ENCODE measurements at places on chromosomes 6 and 20.

DNA sequence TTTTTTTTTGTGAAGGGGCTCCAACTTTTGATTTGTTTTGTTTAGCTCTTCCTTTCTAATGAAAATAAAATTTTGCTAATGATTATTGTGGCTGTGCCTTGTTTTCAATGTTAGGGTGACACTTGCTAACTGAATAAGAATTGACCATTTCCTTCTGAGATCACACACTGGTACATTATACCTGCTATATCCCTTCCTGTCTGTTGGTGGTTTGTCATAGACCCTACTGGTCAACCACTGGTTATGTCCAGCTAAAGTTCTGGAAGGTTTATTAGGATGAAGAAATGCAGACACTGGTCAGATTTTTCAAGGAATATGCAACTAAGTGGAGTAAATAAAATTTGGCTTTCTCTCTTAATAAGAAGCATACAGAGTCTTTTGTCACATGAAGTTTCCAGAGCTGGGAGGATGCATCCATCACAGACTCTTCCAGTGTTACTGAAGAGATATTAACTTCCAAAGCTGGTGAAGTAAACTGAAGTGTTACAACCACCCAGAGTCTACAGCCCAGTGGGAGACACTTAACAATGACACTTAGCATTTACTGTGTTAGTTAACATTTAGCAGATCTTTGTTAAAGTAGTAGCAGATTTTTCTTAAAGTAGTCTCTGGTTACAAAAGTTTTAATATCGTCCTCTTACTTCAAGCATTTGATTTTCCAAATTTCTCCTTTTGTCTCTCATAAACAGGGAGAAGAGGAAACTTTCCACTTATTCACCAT is 19.7 kb upstream of the CALHM5 start:
- DNase-seq = no peak

DNA sequence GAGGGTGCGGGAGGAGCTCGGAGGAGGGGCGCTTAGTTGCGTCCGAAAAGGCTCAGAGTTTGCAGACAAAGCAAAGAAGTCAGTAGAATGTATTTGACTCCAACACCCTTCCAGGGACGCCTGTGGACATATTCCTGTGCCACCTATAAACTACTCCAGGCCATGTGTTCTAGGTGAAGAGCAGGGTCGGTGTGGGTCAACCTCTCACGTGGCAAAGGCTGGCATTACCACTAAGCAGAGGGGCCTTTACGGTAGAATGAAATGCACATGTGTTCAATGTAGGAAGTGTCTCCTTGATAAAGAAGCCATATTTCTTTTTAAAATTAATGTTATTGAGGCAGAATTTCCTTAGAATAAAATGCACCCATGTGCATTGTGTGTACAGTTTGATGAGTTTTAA is 15.4 kb downstream of the SIRT5 start:
- no peak for DNase-seq

GRCh38 chr20:4016340-4017050 is 1.1 kb upstream of the RNF24 start:
- no peak for DNase-seq

- no peak for DNase-seq
These were observed 104.1 kb downstream of the BCKDHB start for GRCh38 chr6:80210618-80211017.

DNA sequence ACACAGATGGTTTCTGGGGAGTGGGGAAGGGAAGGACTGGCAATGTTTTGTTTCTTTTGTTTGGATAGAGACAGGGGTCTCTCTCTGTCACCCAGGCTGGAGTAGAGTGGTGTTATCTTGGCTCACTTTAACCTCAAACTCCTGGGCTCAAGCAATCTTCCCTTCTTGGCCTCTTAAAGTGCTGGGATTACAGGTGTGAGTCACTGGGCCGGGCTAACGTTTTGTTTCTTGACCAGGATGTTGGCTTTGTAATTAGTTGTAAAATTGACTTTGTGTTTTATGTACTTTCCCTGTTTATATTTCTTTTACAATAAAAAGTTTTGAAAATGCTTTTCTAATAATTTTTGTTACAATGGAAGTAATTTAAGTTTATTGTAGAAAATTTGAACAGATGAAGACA is 10.9 kb downstream of the SPATS1 start:
- no peak for DNase-seq

- DNase-seq = no peak
These were observed 438.4 kb upstream of the SPTLC3 start for GRCh38 chr20:12570371-12570770.

Measured in left hindlimb (tissue), 1 donor.